Activated CD8-positive, alpha-beta memory T cell treated with anti-CD3 and anti-CD28 coated beads, Interleukin-2, amount 10 ng/mL, durations not matched to agents 7 days and 5 days (primary cell): ENCODE measurements at places on chromosomes 5 and 9. TPM values are rescaled to one million over a fixed set of nuclear protein-coding genes. Genes with fewer than 3 reads are reported as not detected.
A peak's percentile ranks its signal among the peaks of the same experiment; 100 is the strongest.

GRCh38 chr5:35626108-35626507 is 8.4 kb downstream of the SPEF2 start:
- H3K36me3 ChIP-seq, result peaks cover 33% of the 10 kb centered on the region
- peak overlapping the region; percentile 66 for H3K27ac ChIP-seq
- H3K27me3 ChIP-seq, result no peaks in the 10 kb centered on the region
- peaks cover 39% of the 10 kb centered on the region for H3K4me1 ChIP-seq
- H3K4me3 ChIP-seq, result peak overlapping the region; percentile 11

DMXL1 gene
- 30.4 TPM for total RNA-seq

DNA sequence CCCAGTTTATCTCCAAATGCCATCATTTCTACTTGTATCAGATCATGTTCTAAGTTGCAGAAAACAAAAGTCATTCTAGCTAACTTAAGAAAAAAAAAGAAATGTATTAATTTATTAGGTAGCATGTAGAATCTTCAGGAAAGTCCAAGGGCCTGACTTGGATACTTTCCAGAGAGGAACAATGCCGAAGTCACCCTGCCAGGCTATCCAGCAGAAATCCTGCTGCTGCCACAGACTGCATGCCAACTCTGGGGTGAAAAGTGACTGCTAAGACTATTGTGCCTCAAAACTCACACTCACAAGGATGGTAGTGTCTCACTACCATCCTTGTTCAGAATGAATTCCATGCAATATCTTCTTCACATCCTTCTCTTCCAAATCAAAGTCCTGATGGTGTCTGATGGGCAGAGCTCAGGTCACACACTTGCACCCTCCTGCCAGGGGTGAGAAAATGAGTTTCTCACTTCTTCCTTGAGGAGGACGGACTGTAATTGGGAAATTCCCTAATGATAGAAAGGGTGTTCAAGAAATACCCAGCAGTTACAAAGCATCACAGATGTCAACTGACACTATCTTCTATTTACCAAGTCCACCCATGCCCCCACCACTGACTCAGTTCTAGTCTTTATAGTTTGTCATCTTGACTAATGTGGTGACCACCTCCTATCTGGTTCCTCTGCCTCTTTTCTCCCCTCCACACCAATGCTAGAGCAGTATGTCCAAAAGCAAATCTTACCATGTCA is 279.4 kb downstream of the CWC27 start:
- DNase-seq, result no peak
- H3K36me3 ChIP-seq, result peaks cover 1% of the 10 kb centered on the region
- H3K4me1 ChIP-seq, result peaks cover 11% of the 10 kb centered on the region
- H3K4me3 ChIP-seq, result no peak overlapping the region
- no peaks in the 10 kb centered on the region for H3K27me3 ChIP-seq

PPP1R26 gene
- 0.28 TPM for total RNA-seq

GRCh38 chr5:110371725-110372041 is 354.8 kb downstream of the TMEM232 start:
- no peaks in the 10 kb centered on the region for H3K36me3 ChIP-seq
- DNase-seq, result no peak
- H3K27me3 ChIP-seq, result no peaks in the 10 kb centered on the region

ARHGEF39 gene
- total RNA-seq, result 21.1 TPM

TMEFF1 gene
- total RNA-seq, result not detected

- DNase-seq, result no peak
- H3K27me3 ChIP-seq, result peaks cover 16% of the 10 kb centered on the region
- no peak overlapping the region for H3K4me3 ChIP-seq
- H3K27ac ChIP-seq, result no peak overlapping the region
- H3K36me3 ChIP-seq, result no peaks in the 10 kb centered on the region
Observed at GRCh38 chr5:172493002-172493401, 38.7 kb upstream of the SH3PXD2B start.

DNA sequence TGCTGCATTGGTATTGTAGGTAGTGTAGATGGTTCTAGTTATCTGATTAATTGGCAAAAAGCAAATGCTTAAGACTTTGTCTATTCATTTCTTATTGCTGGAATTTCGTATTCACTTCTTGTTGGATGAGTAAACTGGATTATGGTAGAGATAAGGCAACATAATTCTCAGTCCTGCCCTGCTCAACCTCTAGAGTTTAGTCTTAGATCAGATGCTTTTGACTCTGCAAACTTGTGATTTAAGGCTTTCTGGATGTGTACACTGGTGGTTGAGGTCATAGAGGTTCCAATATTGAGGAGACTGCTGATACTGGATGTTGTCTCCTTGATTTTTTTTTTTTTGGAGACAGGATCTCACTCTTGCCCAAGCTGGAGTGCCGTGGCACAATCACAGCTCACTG is 35.0 kb downstream of the KIF2A start:
- H3K4me1 ChIP-seq, result peaks cover 58% of the 10 kb centered on the region
- peak overlapping the region; percentile 85 for H3K27ac ChIP-seq
- H3K36me3 ChIP-seq, result peaks cover 27% of the 10 kb centered on the region
- no peaks in the 10 kb centered on the region for H3K27me3 ChIP-seq
- H3K4me3 ChIP-seq, result no peak overlapping the region
- DNase-seq, result no peak

- H3K36me3 ChIP-seq, result no peaks in the 10 kb centered on the region
- no peak overlapping the region for H3K27ac ChIP-seq
- no peak overlapping the region for H3K4me3 ChIP-seq
- H3K27me3 ChIP-seq, result peaks cover 28% of the 10 kb centered on the region
- no peaks in the 10 kb centered on the region for H3K4me1 ChIP-seq
Observed at GRCh38 chr9:122232796-122233306, 4.1 kb upstream of the LHX6 start.

DNA sequence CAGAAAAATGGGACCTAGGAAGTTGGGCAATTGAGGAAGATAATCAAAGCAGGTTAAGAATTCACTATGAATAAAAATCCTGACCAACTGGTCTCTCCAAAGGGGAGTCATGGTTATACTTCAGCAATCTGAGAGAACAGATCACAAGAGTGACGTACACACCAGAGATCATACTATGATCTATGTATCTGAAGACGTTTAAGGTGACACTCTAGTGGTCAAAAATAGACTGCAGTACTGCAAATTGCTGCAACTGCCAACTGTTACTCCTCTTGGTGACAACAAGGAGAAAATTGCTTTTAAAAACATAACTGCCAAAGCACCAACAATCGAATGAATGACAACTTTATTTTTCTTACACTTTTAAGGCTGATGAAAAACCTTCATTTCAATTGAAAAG is 4.9 kb downstream of the AK6 start:
- H3K36me3 ChIP-seq, result peaks cover 33% of the 10 kb centered on the region
- H3K27ac ChIP-seq, result peak overlapping the region; percentile 43
- H3K27me3 ChIP-seq, result no peaks in the 10 kb centered on the region
- peaks cover 29% of the 10 kb centered on the region for H3K4me1 ChIP-seq
- no peak for DNase-seq

- peaks cover 12% of the 10 kb centered on the region for H3K4me1 ChIP-seq
- peaks cover 56% of the 10 kb centered on the region for H3K27me3 ChIP-seq
- no peak for DNase-seq
- peaks cover 4% of the 10 kb centered on the region for H3K36me3 ChIP-seq
- no peak overlapping the region for H3K27ac ChIP-seq
Observed at GRCh38 chr5:79070350-79070667, 742 bp downstream of the BHMT2 start.

GRCh38 chr5:40652441-40653220 is 27.1 kb upstream of the PTGER4 start:
- peaks cover 14% of the 10 kb centered on the region for H3K36me3 ChIP-seq
- H3K4me3 ChIP-seq, result peak overlapping the region; percentile 76
- H3K27ac ChIP-seq, result peak overlapping the region; percentile 96
- peaks cover 78% of the 10 kb centered on the region for H3K4me1 ChIP-seq
- DNase-seq, result peak; percentile 65
- H3K27me3 ChIP-seq, result no peaks in the 10 kb centered on the region

- no peaks in the 10 kb centered on the region for H3K27me3 ChIP-seq
- peaks cover 4% of the 10 kb centered on the region for H3K4me1 ChIP-seq
Observed at GRCh38 chr9:137688725-137689124, 69.9 kb downstream of the EHMT1 start.

DNA sequence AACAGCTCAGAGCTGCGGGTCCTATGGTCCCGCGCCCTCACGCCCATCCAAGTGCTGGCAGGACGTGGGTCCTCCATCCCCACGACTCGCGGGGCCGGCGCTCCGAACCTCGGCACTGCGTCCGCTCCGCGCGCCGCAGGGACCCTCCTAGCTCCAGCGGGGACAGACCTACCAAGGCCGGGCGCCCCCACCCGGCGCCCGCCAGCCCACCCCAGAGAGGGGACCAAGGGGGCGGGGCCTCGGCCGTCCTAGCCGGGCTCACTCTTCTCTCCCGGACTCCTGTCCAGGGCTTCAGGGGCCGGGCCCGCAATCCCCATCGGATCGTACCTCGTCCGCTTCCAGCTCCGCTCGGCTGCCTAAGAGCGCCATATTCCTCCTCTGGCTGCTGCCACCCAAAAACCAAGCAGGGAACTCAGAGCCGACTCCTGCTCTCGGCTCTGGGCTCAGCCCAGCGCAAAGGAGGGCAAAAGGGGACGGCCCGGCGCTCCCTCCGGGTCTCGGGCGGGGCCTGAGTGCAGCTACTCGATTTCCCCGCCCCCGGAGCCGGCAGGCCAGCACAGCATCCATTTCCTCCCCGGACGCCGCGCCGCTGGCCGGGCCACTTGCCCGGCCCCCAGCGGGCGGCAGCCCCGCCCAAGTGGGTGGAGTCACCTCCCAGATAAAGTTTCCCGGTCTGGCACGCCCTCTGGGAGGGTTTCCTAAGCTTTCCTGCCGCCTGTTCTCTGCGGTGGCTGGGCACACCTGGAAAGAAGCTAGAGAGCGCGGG is at the start of gene TTC39B:
Gene TTC39B (minus strand): TSS at position 460 of the 766 bp plus-strand sequence. CDS start 91 bp downstream, at position 369.
- H3K36me3 ChIP-seq, result peaks cover 8% of the 10 kb centered on the region
- H3K4me1 ChIP-seq, result peaks cover 43% of the 10 kb centered on the region
- peak; percentile 92 for DNase-seq
- no peaks in the 10 kb centered on the region for H3K27me3 ChIP-seq
- peak within 1 kb of the TSS; percentile 97 for H3K27ac ChIP-seq

CDH10 gene
- not detected for total RNA-seq

- DNase-seq, result no peak
- no peak overlapping the region for H3K4me3 ChIP-seq
- H3K36me3 ChIP-seq, result no peaks in the 10 kb centered on the region
- no peaks in the 10 kb centered on the region for H3K4me1 ChIP-seq
- no peak overlapping the region for H3K27ac ChIP-seq
- peaks cover 37% of the 10 kb centered on the region for H3K27me3 ChIP-seq
Observed at GRCh38 chr9:137174722-137175293, 3.0 kb upstream of the TMEM210 start.

PPP3R2 gene
- not detected for total RNA-seq

DNA sequence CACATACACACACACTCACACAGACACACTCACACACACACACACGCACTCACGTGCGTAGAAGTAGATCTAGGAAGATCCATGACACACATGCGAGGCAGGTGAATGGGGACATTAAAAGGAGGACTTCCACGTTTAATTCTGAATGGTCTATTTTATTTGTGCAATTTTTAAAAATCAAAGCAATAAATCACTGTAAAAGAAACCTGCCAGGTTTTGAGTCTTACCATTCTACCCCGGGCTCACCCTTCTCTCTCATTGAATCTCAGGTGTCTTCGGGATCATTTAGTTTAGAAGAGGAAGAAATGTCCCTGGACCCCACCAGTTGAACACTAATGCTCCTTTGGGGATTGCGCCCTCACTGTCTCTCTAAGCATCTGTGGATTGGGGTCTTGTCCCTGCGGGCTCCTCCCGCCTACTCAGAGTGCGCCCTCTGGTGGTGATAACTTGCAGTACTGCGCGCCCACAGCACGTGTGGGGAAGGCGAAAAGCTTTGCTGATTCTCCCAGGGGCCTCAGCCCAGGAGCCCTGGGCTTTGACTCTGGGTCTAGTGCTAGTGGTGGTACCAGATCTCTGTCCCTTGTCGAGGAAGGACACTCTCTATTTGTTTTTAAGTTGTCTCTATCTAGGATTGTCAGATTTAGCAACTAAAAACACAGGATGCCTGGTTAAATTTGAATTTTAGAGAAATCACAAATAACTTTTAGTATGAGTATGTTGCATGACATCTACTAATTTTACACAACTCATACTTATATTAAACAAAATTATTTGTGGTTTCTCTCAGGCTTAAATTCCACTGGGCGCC is 34.8 kb downstream of the BOD1 start:
- no peaks in the 10 kb centered on the region for H3K4me1 ChIP-seq
- DNase-seq, result peak; percentile 60
- no peaks in the 10 kb centered on the region for H3K36me3 ChIP-seq
- no peaks in the 10 kb centered on the region for H3K27me3 ChIP-seq
- no peak overlapping the region for H3K27ac ChIP-seq
- no peak overlapping the region for H3K4me3 ChIP-seq

IFNA6 gene
- not detected for total RNA-seq

DNA sequence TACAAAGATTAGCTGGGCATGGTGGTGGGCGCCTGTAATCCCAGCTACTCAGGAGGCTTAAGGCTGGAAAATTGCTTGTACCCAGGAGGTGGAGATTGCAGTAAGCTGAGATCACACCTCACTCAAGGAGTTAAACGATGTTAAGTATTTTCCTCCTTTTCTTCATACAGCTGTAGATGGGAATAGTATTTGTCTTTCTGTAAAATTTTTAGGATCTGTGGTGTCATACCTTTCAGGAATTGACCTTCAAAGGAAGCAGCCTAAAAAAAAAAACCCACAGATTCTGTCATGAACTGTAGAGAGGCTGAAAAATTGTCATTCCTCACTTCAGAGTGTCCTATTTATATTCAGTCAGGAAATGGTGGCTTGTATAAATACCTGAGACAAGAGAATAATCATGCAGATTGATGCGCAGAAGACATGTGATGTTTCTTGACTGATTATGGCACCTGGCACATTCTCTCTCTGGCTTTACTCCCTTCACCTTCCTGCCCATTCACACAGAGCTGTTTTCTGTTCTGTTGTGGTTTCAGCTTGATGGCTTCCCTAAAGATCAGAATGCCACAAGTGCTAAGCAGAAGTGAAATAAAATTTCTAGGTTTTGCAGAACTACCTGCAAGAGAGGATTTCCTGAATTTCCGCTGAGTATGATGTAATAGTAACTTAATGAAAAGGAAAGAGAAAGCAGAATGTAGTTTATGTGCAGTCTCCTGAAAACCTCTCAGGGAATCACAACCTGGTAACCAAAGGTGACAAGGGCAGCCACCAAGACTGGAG is 3.8 kb downstream of the IFNA1 start:
- H3K27ac ChIP-seq, result peak overlapping the region; percentile 15
- no peaks in the 10 kb centered on the region for H3K36me3 ChIP-seq
- peaks cover 14% of the 10 kb centered on the region for H3K27me3 ChIP-seq
- DNase-seq, result no peak
- peak overlapping the region; percentile 45 for H3K4me3 ChIP-seq
- peaks cover 14% of the 10 kb centered on the region for H3K4me1 ChIP-seq

DNA sequence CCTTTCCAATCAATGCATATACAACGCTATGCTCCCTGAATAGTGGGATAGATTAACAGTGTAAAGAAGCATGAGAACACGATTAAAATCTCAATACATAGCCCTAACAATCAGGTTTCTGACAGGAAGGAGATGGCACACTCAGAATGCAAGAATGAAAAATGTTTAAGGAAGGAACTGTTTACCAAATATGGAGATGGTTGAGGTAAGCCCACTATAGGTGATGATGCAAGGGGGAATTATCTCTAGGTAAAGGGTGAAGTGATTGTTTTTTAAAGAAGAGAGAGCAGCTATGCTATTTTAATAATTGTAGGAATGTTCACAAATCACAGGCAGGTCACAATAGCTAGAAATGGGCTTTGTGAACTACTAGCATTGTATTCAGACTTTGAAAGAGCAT is 302.4 kb downstream of the CHSY3 start:
- H3K27ac ChIP-seq, result no peak overlapping the region
- no peak overlapping the region for H3K4me3 ChIP-seq
- no peaks in the 10 kb centered on the region for H3K27me3 ChIP-seq
- H3K4me1 ChIP-seq, result no peaks in the 10 kb centered on the region
